ENCODE measurements at places on chromosomes 1 and 21.

DNA sequence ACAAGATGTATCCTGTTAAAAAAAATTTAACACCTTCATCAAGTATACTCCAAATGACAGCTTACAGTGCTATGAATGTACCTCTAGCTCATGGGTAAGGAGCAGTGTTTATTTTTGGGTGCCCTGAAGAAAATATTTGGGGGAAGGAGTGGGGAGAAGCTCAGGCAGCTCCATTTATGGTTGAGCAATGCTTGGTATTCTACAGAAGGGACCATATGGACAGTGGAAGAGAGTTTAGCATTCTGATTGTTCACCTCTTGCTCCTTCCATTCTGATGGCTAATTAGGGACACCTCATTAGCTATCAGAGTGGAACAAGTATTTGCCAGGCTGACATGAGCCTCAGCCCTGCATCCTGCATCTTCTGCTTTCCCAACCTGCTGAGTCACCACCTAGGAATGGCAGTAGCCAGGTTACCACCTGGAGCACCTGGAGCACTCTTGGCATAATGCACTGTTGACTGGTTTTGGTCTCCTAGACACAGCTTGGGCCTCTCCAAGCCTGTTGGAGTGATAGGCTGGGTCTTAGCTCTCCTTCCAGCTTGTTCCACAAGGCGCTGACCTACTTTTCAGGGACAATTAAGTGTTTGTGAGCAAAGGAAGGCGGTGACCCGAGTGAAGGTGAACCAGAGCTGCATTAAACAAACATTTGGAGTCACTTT, 62.0 kb upstream of the MACF1 start:
- DNase-seq: no peak

GRCh38 chr1:150028322-150028721, 17.8 kb upstream of the OTUD7B start:
- no peak for DNase-seq

DNA sequence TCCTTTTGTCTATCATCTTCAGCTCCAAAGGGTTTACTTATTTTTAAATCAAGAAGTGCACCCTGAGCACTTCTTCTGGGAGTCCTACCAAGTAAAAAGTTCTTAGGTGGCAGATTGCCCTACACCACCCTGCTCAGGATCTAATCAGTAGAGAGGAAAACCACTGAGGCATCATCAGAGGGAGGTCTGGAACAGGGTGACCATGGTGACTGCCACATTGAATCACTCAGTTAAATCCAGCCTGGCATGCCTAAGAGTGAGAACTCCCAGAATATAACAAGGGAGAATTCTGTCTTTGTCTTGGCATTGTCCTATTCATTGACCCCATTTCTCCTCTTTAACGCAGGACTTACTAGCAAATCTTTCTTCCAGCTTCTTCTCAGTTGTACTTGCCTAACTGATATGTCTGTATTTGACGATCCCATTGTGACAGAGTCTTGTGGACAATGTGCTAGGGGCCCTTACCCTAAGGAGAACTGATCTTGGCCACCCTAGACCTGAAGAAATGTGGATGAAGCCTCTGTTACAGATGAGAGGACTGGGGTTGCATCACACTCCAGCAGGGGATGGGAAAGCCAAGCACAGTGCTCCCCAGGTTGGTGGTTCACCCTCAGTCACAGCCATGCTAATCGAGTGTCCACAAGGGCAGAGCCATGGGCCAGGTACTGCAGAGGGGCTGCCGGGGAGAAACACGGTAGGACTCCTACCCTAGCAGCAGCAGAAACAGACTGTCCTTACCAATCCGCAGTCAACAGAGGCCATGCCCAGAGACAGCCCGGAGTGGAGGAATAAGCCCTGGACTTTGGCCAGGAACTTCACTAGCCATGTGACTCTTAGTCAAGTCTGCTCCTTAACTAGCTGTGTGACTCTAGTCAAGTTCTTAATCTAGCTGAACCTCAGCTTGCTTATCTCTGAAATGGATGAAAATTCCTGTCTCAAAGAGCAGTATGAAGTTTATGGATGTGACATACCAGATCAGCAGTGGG, 15.4 kb downstream of the PKP1 start:
- no peak for DNase-seq

- DNase-seq: peak; percentile 44
These were observed 4.1 kb upstream of the NPPB start for GRCh38 chr1:11862890-11863289.

GRCh38 chr1:231990388-231990787, 363.8 kb downstream of the DISC1 start:
- no peak for DNase-seq

- no peak for DNase-seq
These were observed 39.4 kb downstream of the CD46 start for GRCh38 chr1:207791290-207791689.

GRCh38 chr1:236147521-236148469, 5.5 kb downstream of the GPR137B start:
- DNase-seq: no peak
